CD4-positive, alpha-beta T cell treated with Interferon gamma for 1 hour (primary cell): ENCODE measurements at places on chromosomes 7 and 10.

GRCh38 chr7:108265007-108265406, 134.8 kb upstream of the LAMB4 start:
- no peak for DNase-seq

GRCh38 chr7:87552351-87552900, 48.3 kb downstream of the ABCB1 start:
- no peak for DNase-seq

- no peak for DNase-seq
Observed at GRCh38 chr7:19089378-19089777, 28.1 kb downstream of the TWIST1 start.

- DNase-seq = no peak
Observed at GRCh38 chr7:9231630-9232121, 798.3 kb downstream of the NXPH1 start.

- no peak for DNase-seq
Observed at GRCh38 chr7:37362802-37363201, 85.9 kb downstream of the ELMO1 start.

DNA sequence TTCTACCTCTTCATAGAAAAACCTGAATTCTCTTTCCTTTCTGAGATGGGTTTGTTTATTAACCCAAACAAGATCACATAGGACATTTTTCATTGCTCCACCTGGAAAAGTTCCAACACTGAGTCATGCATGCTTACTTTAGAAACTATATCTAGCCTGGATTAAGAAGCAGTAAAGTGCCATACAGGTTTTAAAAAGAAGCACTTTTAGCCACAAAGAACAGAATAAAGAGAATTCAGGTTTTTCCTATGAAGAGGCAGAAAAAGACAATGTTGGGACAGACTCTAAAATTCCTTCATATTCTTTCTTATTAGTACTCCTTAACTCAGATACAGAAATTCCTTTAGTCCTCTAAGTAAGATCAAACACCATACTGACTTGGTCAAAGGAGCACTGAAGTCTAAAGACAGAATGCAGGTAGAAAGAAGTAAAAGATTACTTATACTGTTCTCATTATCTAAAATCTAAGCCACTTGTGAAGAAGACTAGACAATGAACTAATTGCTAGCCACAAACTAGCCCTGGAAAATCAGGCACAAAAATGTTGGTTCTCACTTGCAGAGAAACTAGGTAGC, 241.3 kb downstream of the ANK3 start:
- no peak for DNase-seq

- no peak for DNase-seq
Observed at GRCh38 chr10:7501157-7501556, 90.3 kb upstream of the SFMBT2 start.

DNA sequence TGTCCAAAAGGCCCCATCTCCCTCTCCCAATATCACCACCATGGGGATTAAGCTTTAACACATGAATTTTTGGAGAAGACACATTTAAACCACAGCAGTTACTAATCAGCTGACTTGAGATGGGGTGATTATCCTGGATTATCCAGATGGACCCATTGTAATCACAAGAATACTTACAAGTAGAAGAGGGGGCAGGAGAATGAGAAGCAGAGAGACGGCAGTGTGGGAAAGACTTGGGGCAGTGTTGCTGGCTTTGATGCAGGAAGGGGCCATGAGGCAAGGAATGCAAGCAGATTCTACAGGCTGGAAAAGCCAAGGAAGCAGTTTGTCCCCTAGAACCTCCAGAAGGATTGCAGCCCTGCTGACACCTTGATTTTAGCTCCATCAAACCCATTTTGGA, 30.7 kb upstream of the INMT start:
- DNase-seq = no peak

DNA sequence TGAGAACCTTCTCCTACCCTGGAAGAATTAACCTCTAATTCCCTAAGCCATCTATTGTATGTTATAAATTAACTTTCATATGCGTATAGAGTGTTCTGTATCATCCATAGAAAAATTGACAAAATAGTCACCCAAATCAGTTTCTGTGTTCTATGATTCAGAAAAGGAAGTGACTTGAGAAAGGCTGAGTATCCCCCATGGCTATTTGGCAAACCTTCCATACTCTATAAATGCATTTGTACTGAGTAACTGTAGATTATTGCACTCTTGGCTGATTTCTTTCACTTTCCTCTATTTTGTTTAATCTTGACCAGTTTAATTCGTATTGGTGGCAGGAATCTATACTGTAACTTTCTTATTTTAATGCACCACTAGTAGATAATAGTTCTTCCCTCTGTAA, 182.2 kb downstream of the HTR7 start:
- no peak for DNase-seq

DNA sequence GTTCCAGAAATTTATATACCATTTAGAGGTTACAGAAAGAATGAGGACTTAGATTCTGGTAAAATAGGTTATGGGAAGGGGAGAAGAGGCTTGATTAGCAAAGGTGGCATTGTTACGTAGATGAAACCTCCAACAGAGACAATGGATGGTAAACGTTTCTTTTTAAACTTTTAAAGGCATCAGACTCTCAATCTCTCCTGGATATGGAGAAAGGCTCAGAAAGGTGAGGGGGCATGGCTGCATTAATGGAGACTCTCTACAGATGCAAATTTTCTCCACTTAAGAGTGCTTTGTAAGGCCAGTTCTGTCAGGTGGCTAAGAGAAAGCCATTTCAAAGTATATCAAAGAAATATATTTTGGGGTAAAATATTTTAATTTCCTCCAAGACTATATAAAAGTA, 240.9 kb upstream of the PTER start:
- DNase-seq = no peak

- no peak for DNase-seq
Observed at GRCh38 chr10:132465193-132465888, 68.3 kb downstream of the PWWP2B start.

- DNase-seq = no peak
Observed at GRCh38 chr7:1092161-1092632, 4.3 kb downstream of the GPER1 start.
